ENCODE measurements at places on chromosomes 3 and 15.
A peak's percentile ranks its signal among the peaks of the same experiment; 100 is the strongest.

DNA sequence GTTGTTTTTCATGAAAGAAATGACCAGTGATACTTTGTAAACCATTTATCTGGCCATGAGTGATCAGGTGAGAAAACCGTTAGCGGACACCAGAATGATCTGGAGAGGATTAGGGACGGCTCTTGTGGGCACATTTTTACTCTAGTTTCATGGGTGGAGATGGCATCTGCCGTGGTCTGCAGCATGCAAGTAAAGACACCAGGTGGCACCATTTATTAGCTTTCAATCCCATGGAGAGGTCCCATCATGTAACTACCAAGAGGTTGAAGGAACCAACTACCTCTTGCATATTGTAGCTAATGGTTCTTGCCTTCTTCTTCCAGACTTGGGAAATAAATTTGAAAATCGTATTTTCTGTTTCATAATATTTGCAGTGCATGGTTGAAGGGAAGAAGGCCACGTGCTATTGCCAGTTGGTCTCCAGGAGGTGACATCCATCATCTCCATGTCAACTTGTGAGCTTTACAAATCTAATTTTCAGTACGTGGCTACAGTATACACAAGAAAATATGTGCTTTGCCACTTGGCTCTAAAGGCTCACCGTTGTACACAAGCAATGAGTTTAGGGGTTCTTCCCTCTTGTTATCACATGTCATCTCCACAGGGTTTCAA, 1.5 kb upstream of the MAPKBP1 start:
- DNase-seq = peak; percentile 78

GRCh38 chr3:187093320-187093719, 46.0 kb downstream of the RPL39L start:
- DNase-seq = no peak

DNA sequence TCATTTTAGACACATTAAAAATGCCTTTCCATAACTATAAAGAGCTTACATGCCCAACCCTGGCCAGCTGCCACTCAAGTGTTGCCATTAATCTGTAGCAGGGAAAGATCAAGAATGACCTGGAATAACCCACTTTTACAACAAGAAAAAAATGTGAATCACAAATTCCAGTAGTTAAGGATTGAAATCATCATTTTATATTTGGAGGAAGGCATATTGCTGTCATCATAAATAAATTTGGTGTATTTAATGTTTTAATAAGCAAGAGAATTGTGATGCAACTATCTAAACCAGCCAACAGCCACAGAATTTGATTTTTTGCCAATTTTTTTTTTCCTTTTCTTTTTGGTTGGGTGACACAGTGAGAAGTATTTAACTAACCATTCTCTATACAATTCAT, 240.0 kb upstream of the SEMA6D start:
- DNase-seq = no peak

DNA sequence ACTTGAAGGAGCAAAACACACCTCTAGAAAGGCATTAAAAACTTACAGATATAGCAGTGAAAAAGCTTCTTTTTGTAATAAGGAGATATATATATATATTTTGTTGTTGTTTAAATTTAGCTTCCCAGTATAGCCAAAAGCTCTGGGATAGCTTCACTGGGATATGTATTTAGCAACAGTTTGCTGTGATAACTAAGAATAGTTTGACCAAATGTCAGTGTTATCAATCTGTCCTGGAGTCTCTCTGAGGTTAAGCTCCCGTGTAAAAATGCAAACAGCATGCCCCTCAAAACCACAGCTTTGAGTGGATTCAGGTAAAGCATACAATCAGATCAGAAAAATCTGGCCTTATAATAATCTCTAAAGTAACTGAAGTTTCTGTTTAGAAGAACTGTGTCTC, 2.9 kb downstream of the CADPS start:
- no peak for DNase-seq

DNA sequence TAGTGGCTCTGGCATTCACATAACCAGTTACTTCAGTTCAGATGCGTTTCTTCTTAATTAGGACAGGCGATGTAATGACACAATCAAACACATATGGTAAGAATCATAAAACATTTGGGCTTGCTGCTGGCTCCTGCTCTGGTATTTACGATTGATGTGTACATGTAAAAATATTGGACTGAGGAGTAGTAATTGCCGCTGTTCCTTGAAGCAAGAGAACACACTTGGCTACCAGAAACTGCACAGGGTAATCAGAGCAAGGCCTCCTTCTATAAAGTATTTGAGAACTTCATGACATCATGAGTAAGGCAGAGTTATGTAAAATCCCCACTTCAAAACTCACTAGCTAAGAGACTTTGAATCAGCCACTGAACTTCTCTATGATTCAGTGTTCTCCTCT, 158.1 kb downstream of the SSR3 start:
- DNase-seq = no peak

- DNase-seq = no peak
Measured at GRCh38 chr3:130748981-130749380, 2.4 kb upstream of the PIK3R4 start.

Data from SHP77 treated with DMSO at 0.1 percent for 48 hours (cell line).